ENCODE measurements at places on chromosomes 13 and 19.

DNA sequence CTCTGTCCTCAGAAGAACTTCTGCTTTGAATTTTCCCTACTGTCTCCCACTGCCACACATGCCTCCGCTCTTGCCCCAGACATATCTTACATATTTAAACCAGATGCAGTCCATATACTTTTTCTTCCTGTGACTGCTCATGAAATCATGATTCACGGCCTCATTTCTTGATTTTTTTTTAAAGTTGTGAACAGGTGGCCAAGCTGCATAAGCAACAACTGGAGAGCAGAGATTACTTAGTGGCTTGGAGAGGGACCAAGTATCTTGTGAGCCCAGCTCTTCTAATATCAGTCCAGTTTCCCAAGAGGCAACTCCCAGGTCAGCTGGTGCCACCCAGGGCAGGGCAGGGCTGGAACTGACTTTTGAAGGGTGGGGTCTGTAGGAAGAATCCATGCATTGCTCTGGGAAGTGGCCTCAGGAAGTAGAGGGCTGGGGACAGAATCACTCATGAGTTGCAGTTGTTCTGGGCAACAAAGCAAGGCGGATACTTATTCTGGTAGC lies 152.4 kb downstream of the LMO7 start:
- no peak for DNase-seq

DNA sequence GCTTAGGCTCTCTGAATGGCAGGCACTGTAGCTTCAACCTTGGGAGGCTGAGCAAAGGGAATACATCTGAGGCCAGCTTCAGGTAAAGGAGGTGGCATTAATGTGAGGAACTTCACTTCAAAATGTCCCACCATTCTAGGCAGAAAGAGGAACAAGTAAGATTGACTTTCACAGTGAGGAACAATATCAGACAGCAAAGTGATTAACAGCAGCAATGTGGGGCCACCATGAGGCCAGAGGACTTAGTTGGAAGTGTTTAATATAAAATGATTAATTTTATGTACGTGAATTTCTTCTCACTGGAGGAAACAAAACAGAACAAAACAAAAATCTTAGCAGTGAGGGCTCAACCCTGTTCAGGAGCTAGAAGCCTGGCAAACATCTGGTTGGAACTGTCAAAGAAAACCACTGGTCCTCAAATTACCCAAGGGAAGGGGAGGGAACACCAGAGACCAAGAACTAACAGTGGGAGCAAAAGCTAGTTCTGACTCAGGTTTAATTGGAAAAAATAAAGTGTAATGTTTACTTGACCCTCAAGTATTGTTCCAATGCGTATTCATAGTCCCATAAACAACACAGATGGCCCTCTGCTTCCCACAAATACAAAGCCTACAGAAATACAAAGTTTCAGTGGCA lies 43.9 kb upstream of the FRY start:
- no peak for DNase-seq

DNA sequence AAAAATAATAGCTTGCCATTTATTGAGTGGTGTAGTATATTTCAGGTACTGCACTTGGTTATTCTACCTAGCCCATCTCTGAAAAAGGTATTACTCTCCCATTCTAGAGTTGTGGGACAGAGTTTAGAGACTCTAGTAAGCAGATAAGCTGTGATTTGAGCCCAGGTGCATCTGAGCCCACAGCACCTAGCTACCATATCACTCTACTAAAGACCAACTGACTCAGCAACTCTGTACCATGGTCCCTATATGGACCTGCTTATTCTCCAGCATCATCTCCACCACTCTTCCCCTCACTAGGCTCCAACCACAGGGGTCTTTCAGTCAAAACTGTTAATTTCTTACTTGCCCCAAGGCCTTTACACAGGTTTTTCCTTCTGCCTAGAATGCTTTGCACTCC lies 64.4 kb downstream of the UBL3 start:
- no peak for DNase-seq

DNA sequence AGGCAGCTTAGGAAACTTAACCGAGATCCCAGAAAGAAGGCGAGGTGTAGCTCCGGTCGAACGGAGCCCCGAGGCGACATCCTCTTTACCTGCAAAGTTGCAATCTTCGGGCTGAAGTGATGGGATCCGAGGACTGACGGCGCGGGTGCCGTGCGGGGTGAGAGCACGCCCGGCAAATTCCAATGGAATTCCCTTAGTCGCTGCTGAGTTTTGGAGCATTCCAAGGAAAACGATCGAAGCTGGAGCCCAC lies 141 bp downstream of the TRPC4 start:
- DNase-seq: no peak

GRCh38 chr19:45168767-45169351 lies 8.1 kb upstream of the NKPD1 start:
- DNase-seq: no peak

GRCh38 chr19:29303719-29304090 lies 90.8 kb upstream of the UQCRFS1 start:
- peak; percentile 45 for DNase-seq

GRCh38 chr19:51342631-51343569 lies 961 bp upstream of the VSIG10L start:
- DNase-seq: no peak

- no peak for DNase-seq
Observed at GRCh38 chr19:54420383-54421168, 5.3 kb downstream of the TTYH1 start.

DNA sequence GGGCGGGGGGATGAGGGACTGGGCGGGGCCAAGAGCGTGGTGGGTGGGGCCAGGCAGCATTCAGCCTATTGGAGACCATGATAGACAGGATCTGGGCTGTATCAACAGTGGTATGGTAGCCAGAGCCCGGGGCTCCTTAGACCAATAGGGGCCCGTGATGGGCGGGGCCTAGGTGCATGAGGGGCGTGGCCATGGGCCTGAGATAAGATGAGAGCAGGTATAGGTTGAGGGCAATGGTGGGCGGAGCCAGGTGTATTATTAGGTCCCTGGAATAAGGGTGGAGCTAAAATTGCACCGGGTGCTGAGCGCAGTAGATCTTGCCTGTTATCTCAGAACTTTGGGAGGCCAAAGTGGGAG lies 5.3 kb downstream of the ABCA7 start:
- DNase-seq: no peak

- DNase-seq: no peak
Observed at GRCh38 chr19:5536337-5536894, 31.3 kb downstream of the TINCR start.

- no peak for DNase-seq
Observed at GRCh38 chr19:57712222-57712621, 3.2 kb upstream of the ZNF154 start.

- DNase-seq: no peak
Observed at GRCh38 chr19:48900477-48901406, 630 bp downstream of the NUCB1 start.

GRCh38 chr19:1104311-1105007 lies 665 bp downstream of the GPX4 start:
- DNase-seq: peak; percentile 88

- peak; percentile 89 for DNase-seq
Observed at GRCh38 chr19:50427997-50428425, 4.7 kb upstream of the MYBPC2 start.

DNA sequence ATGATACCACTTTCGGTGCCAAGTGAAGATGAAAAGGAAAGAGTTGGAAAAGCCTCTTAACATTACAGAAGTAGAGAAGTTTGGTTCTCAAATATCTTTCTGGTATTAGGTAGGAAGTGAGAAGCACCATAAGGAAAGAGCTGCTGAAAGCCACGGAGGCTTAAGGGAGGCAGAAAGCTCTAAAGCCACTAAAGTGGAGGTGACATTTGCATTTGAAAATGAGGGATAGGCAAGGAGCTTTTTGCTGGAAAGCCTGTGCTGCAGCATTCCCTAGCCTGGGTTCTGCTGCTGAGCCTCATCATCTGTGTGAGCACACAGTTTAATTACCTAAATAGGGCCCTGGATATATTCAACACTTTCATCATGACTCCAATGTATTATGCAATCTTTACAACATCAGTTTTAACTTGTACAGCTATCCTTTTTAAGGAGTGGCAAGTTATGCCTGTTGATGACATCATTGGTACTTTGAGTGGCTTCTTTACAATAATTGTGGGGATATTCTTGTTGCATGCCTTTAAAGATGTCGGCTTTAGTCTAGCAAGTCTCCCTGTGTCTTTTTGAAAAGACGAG lies 315.4 kb downstream of the RBM26 start:
- no peak for DNase-seq

DNA sequence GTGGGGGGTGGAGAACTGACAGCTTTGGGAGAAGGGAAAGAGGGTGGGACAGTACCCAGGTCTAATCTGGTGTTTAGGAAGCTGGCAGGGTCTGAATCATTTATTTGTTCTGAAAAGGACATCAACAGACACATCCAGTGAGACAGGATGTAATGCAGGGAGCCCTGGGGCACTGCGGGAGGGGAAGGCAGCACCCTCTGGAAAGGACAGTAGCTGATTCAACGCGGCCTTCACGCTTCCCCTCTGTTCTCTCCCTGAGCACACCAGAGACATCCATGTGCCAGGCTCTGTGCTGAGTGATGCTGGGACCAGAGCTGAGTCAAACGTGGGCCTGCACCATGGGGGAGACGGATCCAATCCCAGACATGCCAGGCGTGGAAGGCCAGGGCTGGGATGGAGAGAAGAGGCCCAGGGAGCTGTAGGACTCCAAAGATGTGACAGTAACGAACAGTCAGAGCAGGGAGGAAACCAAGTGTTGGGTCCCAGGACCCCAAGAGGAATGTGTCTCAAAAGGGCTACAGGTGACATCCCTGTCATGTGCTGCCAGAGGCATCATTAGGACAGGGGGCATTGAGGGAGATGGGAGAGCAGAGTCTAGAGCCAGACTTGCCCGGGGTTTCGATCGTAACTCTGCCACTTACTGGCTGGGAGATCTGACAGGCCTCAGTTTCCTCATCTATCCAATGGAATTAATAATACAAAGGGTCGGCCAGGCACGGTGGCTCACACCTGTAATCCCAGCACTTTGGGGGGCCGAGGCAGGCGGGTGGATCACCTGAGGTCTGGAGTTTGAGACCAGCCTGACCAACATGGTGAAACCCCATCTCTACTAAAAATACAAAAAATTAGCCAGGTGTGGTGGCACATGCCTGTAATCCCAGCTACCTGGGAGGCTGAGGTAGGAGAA lies 1.7 kb downstream of the ETFB start:
- no peak for DNase-seq

- no peak for DNase-seq
Observed at GRCh38 chr19:19053508-19054314, 10.1 kb upstream of the SLC25A42 start.

- DNase-seq: no peak
Observed at GRCh38 chr19:45473367-45473681, 5.5 kb downstream of the FOSB start.

GRCh38 chr13:40667622-40667978 lies 1.2 kb upstream of the FOXO1 start:
- peak; percentile 73 for DNase-seq

GRCh38 chr19:55014714-55015113 lies 23.4 kb downstream of the GP6 start:
- no peak for DNase-seq

GRCh38 chr19:51794885-51795490 lies at the start of gene FPR3:
Gene FPR3, plus strand, starts transcription at chr19:51795157. Its CDS starts 28,592 bp downstream, at chr19:51823749.
- DNase-seq: no peak

- no peak for DNase-seq
Observed at GRCh38 chr19:14378890-14379289, 2.4 kb upstream of the ADGRE5 start.

- DNase-seq: no peak
Observed at GRCh38 chr19:7648265-7649014, 11.5 kb downstream of the STXBP2 start.

DNA sequence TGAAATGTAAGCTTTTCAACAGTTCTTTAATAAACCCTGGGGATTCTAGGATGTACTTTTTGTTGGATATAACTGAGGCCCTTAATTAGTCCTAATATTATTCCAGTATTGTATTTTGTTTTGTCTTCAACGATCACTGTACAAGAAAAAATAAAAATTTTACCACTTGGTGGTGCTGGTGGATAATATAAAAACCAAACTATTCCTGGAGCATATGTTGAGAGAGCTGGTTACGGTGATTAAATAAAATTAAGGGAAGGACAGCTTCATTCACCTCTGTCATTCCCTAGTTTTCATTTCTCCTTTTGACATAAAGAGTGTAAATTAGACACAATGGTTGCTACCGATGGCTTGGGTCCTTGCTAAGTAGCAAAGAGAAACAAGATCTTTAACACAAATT lies 598.6 kb upstream of the PCDH20 start:
- no peak for DNase-seq

DNA sequence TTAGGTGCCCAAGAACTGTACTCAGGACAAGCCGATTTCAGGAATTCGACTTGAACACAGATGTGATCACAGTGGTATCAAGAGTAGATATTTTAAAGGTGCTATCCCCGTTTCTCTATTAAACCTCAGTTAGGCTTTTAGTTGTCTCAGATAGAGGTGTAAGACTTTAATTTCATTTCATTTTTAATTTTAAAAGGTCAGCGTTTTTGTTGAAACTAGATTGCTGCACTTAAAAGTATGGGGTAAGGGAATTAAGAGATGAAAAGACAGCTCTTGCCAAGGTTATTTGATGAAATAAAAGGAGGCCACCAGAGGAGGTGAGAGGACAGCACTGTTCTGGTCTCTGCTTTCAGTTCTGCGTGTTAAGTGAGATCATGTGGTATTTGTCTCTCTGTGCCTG lies 48.6 kb downstream of the SPATA13 start:
- no peak for DNase-seq

- DNase-seq: no peak
Observed at GRCh38 chr19:38551450-38551813, 66.3 kb downstream of the MAP4K1 start.

- DNase-seq: peak; percentile 32
Observed at GRCh38 chr13:113078902-113079780, 26.4 kb upstream of the F7 start.

- no peak for DNase-seq
Observed at GRCh38 chr13:46717856-46718255, 79.1 kb downstream of the ESD start.

- no peak for DNase-seq
Observed at GRCh38 chr13:63901630-63902029, 2486.0 kb upstream of the PCDH20 start.

DNA sequence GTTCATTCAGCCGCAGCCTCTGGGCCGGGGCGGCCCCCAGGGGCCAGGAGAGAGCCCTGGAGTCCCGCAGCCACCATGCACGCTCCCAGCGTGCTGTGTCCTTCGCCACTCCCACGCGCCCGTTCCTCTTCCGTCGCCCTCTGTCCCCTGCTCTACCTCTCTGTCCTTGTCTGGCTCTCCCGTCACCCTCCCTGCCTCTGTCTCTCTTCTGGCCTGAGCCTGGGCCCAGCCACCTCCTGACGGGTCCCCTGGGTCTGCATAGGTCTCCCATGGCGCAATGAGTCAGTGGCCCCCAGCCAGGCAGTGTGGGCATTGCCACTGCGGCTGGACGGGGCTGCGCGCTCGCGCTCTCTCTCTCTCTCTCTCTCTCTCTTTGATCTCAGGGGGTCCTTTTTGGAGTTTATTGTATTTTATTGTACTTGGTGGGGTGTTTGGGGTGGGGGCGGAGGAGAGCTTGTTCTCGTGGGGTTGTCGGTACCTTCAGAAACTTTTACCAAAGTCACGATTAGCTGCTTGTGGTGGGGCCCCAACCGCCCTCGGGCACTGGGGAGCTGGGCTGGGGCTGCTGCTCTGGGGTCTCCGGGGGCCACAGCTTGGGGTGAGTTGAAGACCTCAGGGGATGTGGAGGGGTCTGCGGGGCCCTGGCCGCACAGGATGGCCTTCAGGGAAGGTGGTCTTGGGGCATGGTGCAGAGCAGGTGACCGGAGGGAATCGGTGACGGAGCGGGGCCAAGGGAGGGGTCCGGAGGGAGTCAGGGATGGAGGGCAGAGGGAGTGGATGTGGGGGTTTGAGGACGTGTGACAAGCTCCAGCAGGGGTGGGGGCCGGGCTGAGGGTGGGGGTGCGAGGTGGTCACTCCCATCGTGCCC lies 1.7 kb upstream of the TGFBR3L start:
- no peak for DNase-seq
